ENCODE measurements at places on chromosomes 13 and 19.

DNA sequence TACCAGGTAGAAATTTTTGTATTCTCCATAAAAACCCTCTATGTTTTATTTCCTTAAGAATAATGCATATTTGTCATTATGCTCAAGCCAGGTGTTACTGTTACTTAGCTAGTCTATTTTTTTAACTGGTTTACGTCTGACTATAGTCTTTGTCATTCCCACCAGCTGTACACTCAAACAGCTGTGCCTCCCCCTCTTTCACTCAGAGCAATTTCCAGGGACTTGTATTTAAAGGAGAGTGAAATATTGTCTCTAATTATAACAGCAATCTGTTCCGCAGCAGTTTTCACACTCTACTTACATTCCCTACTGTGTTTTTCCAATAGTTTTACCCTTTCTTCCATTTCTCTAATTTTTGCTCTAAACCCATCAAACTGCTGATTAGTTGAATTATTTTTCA lies 813.6 kb upstream of the MIR17HG start:
- no peak for DNase-seq

DNA sequence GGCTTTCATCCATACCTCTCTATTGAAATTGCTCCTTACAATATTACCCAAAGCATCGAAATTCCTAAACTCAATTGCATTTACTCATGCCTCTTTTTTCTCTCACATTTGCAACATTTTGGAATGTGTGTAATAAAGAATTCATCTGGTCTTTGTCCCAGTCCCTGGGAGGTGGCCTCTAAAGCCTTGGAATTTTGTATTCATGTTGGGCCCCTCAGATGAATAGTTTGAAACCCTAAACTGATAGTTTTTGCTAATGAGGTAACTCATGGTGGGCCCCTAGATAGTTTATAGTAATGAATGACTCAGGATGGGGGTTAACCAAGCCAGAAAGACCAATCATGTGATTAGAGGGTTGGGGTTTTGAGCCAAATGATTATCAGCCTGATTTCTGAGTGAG lies 490.4 kb downstream of the DIAPH3 start:
- DNase-seq: no peak

DNA sequence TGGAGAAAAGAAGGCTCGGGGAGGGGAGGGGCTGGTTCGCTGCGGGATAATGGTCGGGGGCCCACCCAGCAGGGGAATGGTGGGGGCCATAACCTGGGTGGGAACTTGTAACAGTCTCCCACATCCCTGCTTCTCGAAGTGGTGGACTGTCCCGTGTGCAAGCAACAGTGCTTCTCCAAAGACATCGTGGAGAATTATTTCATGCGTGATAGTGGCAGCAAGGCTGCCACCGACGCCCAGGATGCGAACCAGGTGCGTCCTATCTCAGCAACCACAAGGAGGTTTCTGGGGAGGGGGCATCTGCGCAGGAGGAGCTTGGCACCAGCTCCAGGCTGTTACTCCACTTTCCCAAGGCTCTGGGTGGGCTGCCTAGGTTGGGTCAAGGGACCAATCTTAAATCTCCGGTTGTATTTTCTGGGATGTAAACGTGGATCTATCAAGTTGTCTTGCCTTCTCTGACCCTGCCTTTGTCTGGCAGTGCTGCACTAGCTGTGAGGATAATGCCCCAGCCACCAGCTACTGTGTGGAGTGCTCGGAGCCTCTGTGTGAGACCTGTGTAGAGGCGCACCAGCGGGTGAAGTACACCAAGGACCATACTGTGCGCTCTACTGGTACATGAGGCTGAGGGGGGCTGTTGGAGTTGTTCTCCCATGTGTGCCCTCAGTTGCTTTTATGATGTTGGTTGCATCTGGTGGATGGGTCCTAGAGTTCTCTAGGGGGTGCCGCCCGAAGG lies 1.6 kb downstream of the TRIM28 start:
- no peak for DNase-seq

DNA sequence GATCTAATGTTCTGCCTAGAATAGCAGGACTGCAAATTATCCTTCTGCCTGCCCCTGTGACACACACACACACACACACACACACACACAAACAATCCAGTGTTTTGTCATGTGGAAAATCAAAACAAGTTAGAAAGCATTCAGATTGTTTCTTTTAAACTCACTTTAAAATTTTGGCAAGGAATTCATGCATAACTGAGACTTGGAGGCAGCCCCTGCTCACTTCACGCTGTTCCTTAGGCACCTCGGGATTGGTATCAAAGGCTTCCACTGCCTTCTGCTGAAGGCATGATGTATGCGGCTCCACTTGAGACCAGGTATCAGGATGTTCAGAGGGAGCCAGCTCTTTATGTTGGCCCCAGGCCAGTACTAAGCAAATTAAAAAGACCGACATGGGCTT lies 158.7 kb downstream of the OXGR1 start:
- no peak for DNase-seq

DNA sequence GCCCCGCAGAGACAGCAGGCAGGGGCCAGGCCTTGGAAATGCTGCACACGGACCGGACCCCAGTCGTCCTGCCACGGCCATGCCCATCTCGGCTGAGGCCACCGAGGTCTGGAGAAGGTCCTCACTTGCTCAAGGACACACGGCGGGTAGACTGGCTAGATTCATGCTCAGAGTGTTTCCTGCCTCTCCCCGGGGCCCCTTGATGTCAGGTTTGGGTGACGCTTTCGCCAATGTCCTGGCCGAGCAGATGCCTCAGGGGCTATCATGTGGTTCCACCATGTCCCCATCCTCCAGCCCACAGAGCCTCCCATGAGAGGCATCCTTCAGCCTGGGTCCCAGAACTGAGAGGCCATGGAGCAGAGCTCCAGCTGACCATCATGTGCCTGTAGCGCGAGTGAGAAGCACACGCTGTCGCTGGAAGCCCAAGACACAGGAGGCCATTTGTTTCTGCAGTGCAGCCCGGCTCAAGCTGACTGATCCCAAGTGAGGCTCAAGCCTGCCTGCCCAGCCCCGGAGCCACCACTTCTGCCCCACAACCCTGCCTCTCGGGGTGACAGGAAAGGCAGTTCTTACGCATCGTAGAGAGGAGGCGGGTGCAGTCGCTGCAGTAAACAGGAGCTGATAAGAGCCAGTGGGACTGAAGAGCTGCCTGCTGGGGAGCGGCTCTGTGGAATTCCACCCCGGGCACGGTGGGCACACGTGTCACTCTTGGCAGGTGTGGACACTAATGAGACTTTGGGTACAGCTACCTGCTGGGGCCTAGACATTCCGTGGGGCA lies 53.9 kb upstream of the GAS6 start:
- no peak for DNase-seq

DNA sequence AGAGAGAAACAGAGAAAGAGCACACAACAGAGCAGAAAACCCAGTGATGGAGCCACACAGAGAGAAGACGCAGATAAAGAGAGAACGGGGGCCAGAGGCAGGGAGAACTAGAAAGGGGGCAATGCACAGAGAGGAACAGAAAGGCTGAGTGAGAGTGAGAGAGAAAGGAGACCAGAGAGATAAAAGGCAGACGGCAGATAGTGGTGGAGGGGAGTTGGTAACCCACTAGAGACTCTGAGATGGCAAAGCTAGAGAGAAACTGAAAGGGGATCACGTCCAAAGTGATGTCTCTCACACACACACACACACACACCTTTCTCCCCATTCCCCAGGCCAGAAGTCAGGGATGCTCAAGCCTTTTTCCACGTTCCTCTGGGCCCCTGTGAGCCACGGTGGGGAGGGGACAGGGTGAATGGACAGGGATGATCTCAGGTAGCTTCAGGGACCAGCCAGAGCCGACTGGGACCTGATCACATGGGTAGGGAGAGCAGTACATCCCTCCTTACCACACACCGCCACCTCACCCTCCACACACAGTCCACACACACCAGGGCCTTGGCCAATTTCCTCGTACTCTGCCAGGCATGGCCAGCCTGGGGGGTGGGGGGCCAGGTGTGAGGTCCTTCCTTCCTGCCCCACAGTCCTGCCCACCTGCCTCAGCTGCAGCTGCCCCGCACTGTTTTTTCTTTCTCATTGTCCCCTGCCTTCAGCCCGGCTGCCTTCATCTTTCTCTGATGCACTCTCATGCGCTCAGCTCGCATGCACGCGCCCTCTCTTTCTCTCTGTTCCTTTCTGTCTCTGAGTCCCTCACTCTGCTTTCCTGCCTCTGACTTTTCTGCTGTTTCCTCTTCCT lies 22.5 kb upstream of the POU2F2 start:
- no peak for DNase-seq

- DNase-seq: no peak
Measured at GRCh38 chr13:48410199-48410598, 2.7 kb downstream of the LPAR6 start.

- no peak for DNase-seq
Measured at GRCh38 chr13:86087244-86087643, 288.0 kb upstream of the SLITRK6 start.

DNA sequence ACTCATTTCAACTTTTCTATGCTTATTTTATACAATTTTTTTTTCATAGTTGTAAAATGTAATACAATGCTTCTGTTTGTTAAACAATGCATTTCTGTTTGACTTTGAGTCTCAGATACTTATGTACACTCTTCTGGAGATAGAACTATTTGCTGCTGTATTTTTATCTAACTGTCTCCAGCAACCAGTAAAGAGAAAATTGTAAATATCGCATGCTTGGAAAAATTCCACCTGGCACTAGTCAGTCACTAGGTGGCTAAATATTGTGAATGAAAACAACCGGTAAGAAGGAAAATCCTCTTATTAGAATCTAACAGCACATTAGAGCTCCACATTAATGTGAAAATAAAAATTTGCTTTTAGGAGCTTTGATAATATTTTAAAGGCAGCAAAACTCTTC lies 876.5 kb downstream of the PCDH9 start:
- DNase-seq: no peak

DNA sequence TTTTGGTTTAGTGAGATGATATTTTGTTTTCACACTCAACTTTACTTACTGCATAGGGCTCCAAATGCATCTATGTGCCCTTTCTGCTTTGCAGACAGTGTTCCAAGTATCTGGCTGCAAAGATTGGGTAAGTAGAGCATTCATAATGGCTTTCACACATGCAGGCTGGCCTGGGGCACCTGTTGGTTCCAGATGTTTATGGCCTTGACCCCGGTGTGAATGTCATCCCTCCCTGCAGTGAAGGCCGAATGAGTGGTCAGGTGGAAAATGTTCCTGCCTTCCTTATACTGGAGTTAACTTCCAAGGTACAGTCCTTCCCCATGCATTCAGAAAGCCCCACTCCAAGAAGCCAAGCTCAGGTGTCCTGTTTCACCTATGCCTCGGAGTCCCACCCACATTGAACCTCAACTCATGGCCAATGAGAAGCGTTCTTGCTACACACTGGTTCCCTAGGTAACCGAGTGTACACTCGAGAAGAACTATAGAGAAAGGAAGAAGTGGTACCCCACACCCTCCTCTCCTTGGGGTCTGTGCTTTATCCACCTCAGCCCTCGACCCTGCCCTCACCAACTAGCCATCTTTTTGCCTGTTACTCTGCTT lies 23.0 kb upstream of the ZNF536 start:
- no peak for DNase-seq

DNA sequence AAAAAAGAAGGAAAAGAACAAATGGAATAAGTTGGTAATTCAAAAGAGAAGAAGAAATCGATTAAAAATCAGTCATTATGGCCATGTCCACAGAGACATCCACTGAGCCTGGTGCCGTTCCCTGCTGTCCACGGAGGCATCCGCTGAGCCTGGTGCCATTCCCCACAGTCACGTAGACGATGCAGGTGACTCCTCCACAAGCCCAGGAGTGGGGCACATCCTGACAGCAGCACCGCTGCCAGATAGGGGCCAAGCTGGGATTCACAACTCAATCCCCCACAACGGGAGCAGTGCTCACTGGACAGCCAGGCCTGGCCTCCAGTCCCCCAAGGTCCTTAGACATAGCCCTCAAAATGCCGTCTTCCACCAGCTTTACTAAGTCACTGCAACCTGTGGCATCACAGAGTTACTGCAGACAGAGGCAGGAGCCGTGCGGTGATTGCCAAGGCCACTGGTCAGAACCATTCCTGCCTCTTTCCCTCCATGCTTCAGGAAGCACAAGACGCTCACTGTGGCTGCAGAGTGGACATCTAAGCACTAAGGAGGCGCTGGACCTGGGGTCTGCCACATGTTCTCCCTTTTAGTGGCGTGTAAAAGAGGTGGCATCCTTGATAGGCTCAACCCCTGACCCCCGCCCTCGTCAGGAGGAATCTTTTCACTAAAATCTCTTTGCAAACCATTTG lies 131.5 kb upstream of the SPACA7 start:
- no peak for DNase-seq

GRCh38 chr19:28504139-28504538 lies 708.8 kb downstream of the UQCRFS1 start:
- DNase-seq: no peak

DNA sequence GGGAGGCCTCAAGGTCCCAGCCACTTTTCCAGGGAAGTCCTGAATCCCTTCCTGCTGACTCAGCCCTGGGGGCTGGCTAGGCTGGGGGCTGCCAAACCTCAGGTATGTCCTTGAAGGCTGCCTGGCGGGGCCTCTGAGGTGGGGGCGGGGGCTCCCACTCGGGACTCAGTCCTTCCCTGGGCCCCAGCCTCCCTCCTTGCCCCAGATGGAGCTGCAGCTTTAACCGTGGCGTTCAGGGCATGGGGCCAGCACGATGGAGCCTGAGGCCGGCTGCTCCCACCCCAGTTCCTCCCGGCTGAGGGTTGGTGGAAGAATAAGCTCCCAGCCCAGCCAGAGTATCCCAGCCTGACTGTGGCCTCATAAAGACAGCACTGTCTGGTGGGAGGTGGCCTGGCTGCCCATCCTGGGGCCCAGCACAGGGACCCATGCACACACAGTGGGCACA lies 12.4 kb downstream of the CILP2 start:
- DNase-seq: no peak

DNA sequence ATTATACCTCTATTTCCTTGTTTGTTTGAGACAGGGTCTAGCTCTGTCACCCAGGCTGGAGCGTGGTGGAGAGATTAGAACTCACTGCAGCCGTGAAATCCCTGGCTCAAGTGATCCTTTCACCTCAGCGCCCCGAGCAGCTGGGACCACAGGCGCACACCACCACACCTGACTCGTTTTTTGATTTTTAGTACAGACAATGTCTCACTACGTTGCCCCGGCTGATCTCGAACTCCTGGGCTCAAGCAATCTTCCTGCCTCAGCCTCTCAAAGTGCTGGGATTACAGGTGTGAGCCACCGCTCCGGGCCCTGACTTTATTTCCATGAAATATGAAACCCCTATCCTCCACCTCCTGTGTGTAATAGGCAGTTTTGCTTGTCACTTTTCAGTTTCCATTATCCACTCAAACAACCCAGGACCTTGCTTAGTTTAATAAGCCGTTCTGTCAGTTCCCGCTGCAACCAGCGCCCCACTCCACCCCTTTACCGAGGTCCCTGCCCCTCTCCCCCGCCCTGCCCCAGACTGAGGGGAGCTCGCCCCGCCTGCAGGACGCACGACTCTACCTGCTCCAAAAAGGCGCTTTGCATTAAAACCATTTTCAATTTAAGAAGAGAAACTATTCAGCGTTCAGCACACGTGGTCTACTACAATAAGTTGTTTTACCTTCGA lies 16.9 kb downstream of the ZNF816 start:
- no peak for DNase-seq

- no peak for DNase-seq
Measured at GRCh38 chr19:29675120-29675649, 9.9 kb downstream of the PLEKHF1 start.
